ENCODE measurements at places on chromosomes 12 and 14.

GRCh38 chr12:91704446-91704845 is 441.2 kb downstream of the BTG1 start:
- no peaks in the 10 kb centered on the region for H3K36me3 ChIP-seq
- DNase-seq = no peak
- H3K27me3 ChIP-seq = no peaks in the 10 kb centered on the region
- no peak overlapping the region for H3K27ac ChIP-seq
- H3K4me3 ChIP-seq = no peak overlapping the region
- no peaks in the 10 kb centered on the region for H3K4me1 ChIP-seq

DNA sequence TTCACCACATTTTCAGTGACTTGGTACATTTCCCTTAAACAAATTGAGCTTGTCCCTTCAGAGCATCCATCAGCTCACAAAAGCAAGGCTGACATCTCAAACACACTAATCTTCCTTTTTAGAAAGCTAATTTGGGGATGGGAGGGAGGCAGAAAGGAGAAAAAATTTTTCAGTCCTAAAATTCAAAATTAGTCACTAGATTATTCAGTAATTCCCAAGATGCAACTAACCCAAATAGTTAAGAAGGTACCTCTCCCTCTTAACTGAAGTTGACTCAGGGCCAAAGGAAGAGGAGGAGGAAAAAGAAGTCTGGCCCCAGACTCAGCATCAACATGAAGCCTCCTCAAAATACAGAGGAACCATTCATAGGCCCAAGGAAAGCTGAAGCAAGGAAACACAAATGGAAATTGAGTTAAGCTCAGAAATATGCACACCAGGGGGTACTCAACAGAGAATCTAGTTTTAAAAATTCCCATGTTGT is 21.7 kb downstream of the CBX5 start:
- no peak overlapping the region for H3K27ac ChIP-seq
- H3K4me1 ChIP-seq = peaks cover 40% of the 10 kb centered on the region
- H3K27me3 ChIP-seq = no peaks in the 10 kb centered on the region

- H3K4me3 ChIP-seq = no peak overlapping the region
- H3K4me1 ChIP-seq = no peaks in the 10 kb centered on the region
- H3K27ac ChIP-seq = no peak overlapping the region
- H3K36me3 ChIP-seq = no peaks in the 10 kb centered on the region
- H3K27me3 ChIP-seq = no peaks in the 10 kb centered on the region
Observed at GRCh38 chr12:40054555-40055227, 51.2 kb downstream of the SLC2A13 start.

GRCh38 chr12:31222620-31223222 is 103.2 kb downstream of the SINHCAF start:
- H3K36me3 ChIP-seq = no peaks in the 10 kb centered on the region
- no peaks in the 10 kb centered on the region for H3K4me1 ChIP-seq
- no peak overlapping the region for H3K4me3 ChIP-seq
- no peak overlapping the region for H3K27ac ChIP-seq
- H3K27me3 ChIP-seq = no peaks in the 10 kb centered on the region

GRCh38 chr14:95483309-95484165 is 32.9 kb downstream of the SYNE3 start:
- no peak overlapping the region for H3K4me3 ChIP-seq
- peaks cover 39% of the 10 kb centered on the region for H3K36me3 ChIP-seq
- peaks cover 8% of the 10 kb centered on the region for H3K4me1 ChIP-seq
- peak; percentile 40 for DNase-seq
- H3K27ac ChIP-seq = peak overlapping the region; percentile 48
- H3K27me3 ChIP-seq = no peaks in the 10 kb centered on the region

DNA sequence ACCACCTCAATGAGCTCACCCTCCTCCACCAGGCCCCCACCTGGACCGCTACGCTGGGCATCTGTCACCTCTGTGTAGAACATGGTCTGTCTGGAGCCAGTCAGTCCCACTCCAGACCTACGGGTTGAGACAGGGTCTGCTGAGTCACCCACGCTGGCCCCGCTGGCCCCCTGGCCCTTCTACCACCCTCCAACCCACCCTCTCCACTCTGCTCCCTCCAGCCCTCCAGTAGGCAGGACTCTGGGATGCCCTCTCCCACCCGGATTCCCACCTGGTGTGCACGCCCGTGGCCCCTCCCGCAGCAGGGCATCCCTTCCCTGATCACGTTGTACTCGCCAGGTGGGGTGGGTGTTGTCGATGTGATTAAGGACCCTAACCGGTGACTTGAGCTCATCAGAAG is 4.6 kb upstream of the JAG2 start:
- H3K36me3 ChIP-seq = no peaks in the 10 kb centered on the region
- no peak overlapping the region for H3K4me3 ChIP-seq
- H3K4me1 ChIP-seq = peaks cover 14% of the 10 kb centered on the region
- peaks cover 16% of the 10 kb centered on the region for H3K27me3 ChIP-seq
- no peak overlapping the region for H3K27ac ChIP-seq
- DNase-seq = no peak

DNA sequence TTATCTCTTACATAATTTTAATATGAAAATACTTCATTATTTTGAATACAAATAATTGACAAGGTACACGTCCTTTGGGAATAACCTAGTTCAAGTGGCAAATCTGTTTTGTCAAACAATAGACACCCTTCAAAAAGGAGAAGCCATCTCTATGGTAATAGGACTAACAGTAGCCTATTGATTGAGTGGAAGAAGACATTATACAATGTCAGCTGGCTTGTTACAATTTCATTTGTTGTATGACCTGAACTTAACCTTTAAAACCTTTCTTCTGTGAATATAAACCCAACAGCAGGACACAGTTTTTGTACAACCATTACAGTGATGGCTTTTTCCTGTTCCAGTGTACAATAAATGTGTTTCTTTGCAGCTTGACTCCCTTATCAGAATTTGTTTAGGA is 8.1 kb downstream of the TMEM260 start:
- no peak overlapping the region for H3K27ac ChIP-seq
- DNase-seq = no peak
- H3K4me3 ChIP-seq = no peak overlapping the region
- H3K36me3 ChIP-seq = peaks cover 36% of the 10 kb centered on the region

- peaks cover 59% of the 10 kb centered on the region for H3K27me3 ChIP-seq
- peaks cover 26% of the 10 kb centered on the region for H3K4me1 ChIP-seq
Observed at GRCh38 chr12:55707841-55708694, at the start of gene ITGA7. ITGA7 (minus strand) TSS chr12:55707904; CDS start chr12:55707682, 222 bp downstream.

DNA sequence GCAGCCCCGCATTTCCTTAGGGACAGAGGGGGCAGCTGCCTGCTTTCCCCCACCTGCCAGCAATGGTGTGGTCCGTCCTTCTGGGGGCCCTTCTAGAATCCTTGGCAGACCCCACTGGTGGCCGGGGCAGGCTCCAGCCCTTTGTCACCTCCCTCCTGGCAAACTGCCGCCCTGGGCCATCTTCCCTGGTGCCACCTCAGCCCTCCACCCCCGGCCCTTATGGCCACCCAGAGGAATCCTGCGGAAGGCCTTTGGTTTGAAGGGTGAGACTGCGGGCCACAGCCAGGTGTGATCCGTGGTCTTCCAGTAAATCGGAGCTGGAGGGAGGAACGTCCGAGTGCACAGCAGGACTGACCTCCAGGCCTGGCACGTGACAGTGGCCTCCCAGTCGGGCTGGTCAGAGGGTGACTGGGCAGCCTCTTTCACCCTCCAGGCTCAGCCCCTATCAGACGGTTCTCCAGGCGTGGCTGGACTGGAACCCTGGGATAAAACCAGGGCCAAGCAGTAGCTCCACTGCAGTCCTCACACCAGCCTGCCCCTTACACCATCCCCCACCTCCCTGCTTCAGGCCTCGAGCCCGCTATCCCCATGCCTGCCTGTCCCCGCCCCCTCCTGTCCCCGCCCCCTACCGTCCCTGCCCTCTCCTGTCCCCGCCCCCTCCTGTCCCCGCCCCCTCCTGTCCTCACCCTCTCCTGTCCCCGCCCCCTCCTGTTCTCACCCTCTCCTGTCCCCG is 12.4 kb downstream of the FBRSL1 start:
- DNase-seq = no peak
- H3K36me3 ChIP-seq = no peaks in the 10 kb centered on the region
- H3K4me1 ChIP-seq = peaks cover 70% of the 10 kb centered on the region
- no peak overlapping the region for H3K27ac ChIP-seq
- H3K4me3 ChIP-seq = no peak overlapping the region

GRCh38 chr12:46664761-46665287 is 161.0 kb downstream of the SLC38A4 start:
- H3K36me3 ChIP-seq = no peaks in the 10 kb centered on the region
- H3K4me1 ChIP-seq = peaks cover 33% of the 10 kb centered on the region
- H3K27me3 ChIP-seq = no peaks in the 10 kb centered on the region
- H3K4me3 ChIP-seq = peak overlapping the region; percentile 20

- H3K27ac ChIP-seq = no peak overlapping the region
- DNase-seq = no peak
- H3K4me3 ChIP-seq = no peak overlapping the region
- H3K4me1 ChIP-seq = peaks cover 24% of the 10 kb centered on the region
- H3K27me3 ChIP-seq = peaks cover 30% of the 10 kb centered on the region
Observed at GRCh38 chr12:3365463-3366411, 125.3 kb upstream of the PRMT8 start.

DNA sequence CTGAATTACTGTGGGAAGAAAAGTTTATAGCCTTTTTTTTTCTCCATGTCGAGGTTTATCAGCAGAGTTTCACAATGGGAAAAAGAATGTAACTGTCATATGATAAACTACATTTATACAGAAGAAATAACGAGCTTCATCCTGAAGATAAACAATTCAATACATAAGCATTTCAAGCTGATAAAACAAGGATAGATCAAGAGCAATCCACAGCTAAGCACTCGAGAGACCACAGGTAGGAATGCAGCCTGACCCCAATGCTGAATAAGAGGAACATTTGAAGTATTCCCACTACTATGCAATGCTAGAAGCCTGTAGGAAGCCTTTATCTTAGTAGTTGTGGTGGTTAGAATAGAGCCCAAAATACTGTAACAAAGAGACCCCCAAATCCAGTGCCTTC is 32.6 kb upstream of the DAAM1 start:
- no peak overlapping the region for H3K27ac ChIP-seq
- H3K27me3 ChIP-seq = no peaks in the 10 kb centered on the region
- no peak for DNase-seq
- no peaks in the 10 kb centered on the region for H3K36me3 ChIP-seq
- no peak overlapping the region for H3K4me3 ChIP-seq
- H3K4me1 ChIP-seq = peaks cover 11% of the 10 kb centered on the region
